ENCODE measurements at places on chromosomes 2 and 18.

GRCh38 chr2:15354596-15355366 lies 206.4 kb downstream of the NBAS start:
- no peak for DNase-seq

- no peak for DNase-seq
These were observed 407.7 kb upstream of the SALL3 start for GRCh38 chr18:78571831-78572347.

DNA sequence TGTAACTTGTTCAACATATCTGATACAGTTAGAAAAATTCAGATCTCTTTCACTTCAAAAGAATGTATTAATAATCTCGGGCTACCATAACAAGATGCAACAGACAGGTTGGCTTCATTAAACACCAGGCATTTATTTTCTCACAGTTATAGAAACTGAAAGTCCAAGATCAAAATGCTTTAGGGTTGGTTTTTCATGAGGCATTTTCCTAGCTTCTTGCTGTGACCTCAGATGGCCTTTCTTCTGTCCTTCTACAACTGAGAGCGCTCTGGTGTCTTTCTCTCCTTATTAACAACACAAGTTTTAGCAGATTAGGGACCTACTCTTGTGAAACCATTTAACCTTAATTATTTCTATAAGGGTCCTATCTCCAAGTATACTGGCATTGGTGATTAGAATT lies 452.5 kb downstream of the ZNF804A start:
- no peak for DNase-seq

DNA sequence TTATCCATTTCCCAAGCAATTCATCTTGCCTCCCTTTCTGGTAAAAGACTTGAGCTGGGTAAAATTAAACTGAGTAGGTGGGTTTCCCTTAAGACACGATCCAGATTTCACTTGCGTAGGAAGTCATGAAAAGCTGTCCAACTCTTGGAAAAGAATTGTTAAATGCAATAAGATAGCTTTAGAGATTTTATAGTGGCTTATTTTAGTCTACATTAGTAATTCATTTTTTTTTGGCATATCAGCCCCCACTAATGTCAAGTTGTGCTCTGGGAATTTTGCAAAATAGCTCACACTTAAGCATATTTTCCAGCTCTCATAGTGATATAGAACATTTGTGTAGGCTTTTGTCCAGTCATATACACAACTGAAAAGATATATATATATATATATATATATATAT lies 344.7 kb upstream of the FIGN start:
- no peak for DNase-seq

DNA sequence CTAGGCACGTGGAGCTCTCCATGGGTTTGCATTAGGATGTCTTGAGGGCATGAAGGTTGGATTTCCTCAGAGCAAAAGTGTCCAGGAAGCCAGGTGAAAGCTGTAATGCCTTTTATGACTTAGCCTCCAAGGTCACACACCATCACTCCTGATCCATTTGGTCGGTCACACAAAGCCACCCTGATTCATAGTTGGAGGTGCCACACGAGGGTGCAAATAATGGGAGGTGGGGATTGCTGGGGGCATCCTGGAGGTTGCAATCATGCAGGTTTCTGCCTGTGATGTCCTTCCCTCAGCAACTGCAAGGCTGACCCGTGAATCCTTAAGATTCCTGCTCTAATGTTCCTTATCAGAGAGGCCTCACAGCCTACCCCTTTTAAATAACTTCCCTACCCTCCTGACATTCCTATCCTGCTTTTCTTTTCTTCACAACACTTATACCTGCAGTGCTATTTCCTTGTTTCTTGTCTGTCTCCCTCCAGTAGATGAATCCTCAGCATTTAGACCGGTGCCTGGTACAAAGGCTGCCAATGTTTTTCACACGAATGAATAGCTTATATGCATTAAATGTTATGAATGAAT lies 97.1 kb downstream of the LIPG start:
- no peak for DNase-seq

GRCh38 chr2:63698786-63699548 lies 110.2 kb downstream of the MDH1 start:
- DNase-seq: no peak

GRCh38 chr18:31487246-31488015 lies 10.5 kb upstream of the DSG2 start:
- DNase-seq: no peak

DNA sequence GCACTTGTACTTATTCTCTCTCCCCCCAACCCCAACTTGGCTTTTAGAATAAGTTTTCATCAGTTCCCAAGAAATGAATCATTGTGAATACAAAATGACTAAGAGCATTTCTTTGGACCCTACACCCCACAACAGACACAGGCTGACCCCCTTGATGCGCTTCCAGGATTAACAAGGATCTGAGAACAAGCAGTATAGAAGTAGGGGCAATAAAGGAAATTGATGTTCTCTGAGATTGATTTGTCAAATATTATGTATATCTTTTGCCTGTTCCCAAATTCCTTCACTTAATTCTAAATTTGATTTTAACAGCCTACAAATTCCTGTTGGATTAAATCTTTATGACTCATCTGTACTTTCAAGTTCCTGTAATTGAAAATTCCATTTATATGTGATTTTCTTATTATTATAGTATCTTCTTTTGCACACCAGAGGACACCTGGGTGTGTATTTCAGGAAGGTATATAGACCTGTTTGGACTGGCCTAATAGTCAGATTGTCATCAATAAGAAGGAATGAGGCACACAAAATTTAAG lies 10.2 kb upstream of the PTPN4 start:
- no peak for DNase-seq

- no peak for DNase-seq
These were observed 1.1 kb downstream of the MREG start for GRCh38 chr2:216012133-216012829.

DNA sequence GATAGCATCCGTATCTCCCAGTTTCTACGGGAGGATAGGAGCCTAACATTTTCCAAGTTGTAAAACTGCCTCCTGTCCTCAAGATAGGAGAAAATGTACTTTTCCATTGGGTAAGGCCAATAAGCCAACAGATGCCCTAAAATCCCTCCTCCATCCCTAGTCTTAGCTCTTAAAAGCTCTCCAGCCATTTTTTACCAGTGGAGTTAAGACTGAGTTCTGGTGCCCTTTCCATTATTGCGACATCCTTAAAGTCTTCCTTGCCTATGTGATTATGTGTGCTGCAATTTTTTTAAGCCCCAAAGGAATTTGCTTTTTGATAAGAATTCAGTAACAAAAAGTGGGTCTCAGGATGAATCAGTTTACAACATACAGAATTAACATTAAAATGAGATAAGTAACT lies 33.0 kb downstream of the LINC00305 start:
- DNase-seq: no peak

- no peak for DNase-seq
These were observed 72.0 kb downstream of the KCNF1 start for GRCh38 chr2:10983711-10984110.

- no peak for DNase-seq
These were observed 920.6 kb upstream of the PIK3C3 start for GRCh38 chr18:41034413-41034812.

GRCh38 chr2:163665817-163666216 lies 70.0 kb downstream of the FIGN start:
- DNase-seq: no peak

DNA sequence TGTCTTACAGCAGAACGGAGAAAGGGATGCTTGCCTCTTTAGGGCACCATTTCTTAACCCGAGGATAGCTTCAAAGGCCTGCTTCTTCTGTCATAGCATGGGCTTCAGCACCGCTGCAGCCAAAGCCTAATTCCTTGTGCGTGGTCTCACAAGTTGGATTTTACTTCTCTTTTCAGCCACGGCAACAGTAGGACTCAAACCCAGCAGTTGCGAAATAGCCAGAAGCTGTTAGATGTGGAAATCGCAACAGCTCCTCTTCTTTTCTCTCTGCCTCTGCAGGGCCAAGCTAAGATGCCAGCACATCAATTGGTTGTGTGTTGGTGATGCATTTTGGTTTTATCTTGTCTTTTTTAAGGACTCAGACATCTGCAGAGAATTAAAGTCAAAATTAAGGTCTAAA lies 3.1 kb downstream of the NRXN1 start:
- no peak for DNase-seq

DNA sequence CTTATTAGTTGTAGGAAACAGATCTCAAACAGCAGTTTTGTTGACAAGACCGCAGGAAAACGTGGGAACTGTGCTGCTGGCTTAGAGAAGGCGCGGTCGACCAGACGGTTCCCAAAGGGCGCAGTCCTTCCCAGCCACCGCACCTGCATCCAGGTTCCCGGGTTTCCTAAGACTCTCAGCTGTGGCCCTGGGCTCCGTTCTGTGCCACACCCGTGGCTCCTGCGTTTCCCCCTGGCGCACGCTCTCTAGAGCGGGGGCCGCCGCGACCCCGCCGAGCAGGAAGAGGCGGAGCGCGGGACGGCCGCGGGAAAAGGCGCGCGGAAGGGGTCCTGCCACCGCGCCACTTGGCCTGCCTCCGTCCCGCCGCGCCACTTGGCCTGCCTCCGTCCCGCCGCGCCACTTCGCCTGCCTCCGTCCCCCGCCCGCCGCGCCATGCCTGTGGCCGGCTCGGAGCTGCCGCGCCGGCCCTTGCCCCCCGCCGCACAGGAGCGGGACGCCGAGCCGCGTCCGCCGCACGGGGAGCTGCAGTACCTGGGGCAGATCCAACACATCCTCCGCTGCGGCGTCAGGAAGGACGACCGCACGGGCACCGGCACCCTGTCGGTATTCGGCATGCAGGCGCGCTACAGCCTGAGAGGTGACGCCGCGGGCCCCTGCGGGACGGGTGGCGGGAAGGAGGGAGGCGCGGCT lies at the start of gene TYMS:
Gene TYMS (plus strand): TSS at position 343 of the 690 bp plus-strand sequence. CDS start 90 bp downstream, at position 433.
- DNase-seq: peak; percentile 51

- DNase-seq: no peak
These were observed 328.6 kb downstream of the CNTNAP5 start for GRCh38 chr2:124353656-124354055.

DNA sequence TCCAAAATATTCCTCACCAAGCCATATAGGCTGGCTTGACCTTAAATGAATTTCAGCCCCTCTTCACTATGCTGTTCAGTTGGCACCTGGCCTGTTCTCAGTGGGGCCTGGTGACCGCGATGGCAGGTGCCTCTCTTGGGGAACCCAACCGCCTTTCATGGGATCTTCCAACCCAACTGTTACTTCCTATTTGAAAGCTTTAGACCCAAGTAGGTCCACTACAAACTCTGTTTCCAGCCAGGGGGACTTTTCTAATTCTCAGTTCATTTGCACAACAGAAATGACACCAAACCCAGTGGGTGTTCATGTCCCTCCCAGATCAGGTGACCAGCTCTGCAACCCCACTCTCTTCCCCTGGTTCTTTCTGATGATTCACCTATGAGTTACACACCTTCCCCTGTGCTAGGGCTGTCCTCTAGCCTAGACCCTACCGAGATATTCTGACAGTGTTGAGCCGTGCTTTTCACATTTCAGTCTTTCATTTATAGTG lies 35.6 kb upstream of the NDUFV2 start:
- no peak for DNase-seq

- no peak for DNase-seq
These were observed 32.8 kb downstream of the PKP4 start for GRCh38 chr2:158489366-158490112.

DNA sequence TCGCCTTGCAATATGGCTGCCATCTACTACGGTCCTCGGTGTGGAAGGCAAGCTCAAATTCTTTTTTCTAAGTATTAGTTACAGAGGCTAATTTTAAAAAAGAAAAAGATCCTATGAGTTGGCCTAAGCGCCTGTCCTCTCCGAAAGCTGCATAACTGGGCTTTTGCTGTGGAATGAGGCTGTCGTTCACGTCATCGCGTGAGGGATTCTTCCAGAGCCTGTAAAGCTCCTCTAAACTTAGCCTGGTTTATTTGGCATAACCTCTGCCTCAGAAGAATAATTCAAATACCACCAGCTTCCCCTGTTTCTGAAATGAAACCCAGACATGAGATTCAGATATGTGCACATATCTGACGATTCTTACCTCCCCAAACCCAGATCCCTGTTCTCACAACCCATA lies 187.4 kb downstream of the DNER start:
- no peak for DNase-seq

DNA sequence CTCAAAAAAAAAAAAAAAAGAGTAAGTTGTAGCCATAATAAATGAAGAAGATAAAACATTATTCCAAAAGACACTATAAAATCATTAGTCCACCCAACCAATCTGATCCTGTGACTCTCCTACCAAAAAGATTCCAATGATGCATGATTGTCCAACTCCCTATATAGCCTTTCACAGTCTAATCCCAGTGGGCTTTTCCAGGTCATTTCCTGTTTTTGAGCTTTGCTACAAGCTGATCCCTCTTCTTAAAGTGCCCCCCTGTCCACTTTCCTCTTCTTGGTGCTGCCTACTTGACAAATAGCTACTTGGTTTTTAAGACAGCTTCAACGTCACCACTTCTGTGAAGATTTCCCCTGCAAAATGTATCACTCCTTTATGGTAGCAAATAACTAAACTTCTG lies 88.4 kb downstream of the SEMA4F start:
- no peak for DNase-seq

- DNase-seq: no peak
These were observed 571.0 kb upstream of the SALL3 start for GRCh38 chr18:78408623-78409022.

DNA sequence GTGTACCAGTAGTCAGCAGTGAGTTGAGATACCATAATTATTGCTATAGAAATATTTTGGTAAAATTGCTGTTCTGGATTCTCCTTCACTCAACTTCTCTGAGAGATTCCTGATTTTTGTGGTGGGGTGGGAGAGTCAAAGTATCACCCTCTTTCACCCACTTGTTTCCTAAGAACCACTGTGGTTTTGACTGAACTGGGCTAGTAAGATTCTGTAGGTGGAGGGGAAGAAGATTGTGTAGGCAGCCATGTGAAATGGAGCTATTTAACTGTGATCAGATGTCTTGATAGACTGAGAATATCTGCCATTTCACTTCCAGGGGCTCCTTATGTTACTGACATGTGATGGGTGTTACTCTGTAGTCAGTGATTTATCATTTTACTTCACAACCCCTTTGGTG lies 45.3 kb downstream of the BIRC6 start:
- DNase-seq: no peak

DNA sequence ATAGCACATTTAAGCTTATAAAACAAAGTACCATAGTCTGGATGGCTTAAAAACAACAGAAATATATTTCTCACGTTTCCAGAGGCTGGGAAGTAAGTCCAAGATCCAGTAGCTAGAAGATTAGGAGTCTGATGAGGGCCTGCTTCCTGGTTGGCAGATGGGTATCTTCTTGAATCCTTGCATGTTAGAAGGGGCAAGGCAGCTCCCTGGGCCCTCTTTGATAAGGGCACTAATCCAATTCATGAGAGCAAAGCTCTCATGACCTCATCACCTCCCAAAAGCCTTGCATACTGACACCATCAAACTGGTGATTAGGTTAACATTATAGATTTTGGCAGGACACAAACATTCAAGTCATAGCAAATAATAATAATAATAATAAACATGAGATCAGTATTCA lies 146.4 kb downstream of the CCDC102B start:
- DNase-seq: no peak

- DNase-seq: no peak
These were observed 52.8 kb downstream of the TMEM178A start for GRCh38 chr2:39718483-39718882.
